NCI-H526 treated with DMSO at 0.1 percent for 48 hours (cell line): ENCODE measurements at places on chromosomes 6 and 20.

- DNase-seq, result no peak
Measured at GRCh38 chr6:43952746-43953145, 174.5 kb downstream of the MRPL14 start.

GRCh38 chr6:38080889-38081288, 261.4 kb downstream of the ZFAND3 start:
- no peak for DNase-seq

DNA sequence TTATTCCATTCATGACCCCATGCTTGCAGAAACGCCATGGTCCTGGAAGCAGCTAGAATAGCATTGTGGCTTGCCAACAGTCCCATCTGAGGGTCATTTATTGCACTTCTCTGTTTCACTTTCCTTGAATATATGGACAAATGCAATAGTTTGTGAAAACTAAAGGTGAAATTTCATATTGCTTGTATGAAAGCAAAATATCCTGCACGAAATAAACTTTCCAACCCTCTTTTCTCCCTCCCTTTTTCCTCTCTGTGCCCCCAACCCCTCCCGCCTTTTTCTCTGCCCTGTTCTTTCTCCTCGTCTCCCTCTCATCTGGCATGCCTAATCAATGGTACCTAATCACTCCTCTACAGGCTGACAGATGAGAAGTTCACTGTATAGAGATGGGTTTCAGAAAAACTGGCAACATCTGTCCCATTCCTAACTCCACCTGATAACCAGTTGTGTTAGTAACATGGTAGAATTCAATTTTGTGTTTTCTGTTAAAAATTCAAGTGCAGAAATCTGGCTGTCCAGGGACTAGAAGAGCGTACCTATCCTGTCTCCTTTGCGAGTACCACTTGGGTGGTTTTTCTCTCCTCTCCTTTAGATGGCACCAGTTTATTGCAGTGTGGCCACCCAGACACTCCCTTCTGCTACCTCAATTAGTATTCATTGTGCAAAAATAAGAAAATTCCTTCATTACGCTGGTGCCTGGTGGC, 198.6 kb downstream of the FOXA2 start:
- DNase-seq, result peak; percentile 46

GRCh38 chr6:150835620-150836019, 29.9 kb upstream of the MTHFD1L start:
- no peak for DNase-seq

DNA sequence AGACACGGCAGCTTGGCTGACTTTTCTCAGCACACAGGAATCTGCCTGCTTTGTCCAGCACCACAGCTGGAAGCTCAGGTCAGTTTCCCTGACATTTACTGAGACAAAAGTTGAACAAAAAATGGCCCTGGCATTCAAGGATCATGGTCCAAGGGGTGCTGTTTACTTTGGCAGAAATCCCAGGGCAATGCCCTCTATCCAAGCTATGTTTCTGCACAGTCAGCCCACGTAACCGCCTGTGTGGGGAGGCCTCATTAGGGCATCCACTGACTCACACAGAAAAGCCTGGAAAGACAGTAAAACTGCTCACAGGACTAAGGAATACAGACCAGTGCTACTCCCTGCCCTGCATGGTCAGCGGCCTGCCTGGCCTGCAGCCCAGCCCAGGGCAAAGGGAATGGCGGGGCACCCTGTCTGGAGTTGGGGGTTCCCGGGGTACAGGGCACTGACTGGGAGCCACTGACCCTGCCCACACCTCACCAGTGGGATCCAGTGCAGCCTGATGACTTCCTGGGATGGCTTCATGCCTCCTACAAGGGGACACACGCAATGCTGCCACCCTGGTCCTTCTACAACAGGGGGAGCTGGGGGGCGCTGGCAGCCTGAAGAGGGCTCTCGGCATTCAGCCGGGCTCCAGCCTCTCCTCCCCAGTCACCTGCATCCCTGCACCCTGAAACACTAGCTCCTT, 77.1 kb downstream of the NINL start:
- no peak for DNase-seq

- no peak for DNase-seq
Measured at GRCh38 chr6:35188886-35189285, 24.9 kb upstream of the SCUBE3 start.

DNA sequence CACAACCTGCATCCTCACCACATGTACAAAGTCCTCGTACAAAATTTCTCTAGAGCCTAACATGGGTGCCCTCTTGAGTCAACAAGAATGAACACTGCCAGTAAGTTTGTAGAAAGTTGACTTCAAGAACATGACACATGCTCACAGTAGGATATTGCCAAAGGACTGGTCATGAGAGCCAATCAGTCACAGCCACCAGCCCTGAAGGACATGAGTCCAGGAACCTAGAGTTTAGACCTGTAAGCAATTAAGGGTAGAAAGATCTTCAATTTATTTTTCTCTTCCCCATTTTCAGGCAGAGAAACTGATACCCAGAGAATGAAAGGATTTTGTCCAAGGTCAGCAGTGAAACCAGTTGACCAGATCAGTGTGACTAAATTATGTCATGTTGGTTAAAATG, 96.1 kb downstream of the MAFB start:
- no peak for DNase-seq

DNA sequence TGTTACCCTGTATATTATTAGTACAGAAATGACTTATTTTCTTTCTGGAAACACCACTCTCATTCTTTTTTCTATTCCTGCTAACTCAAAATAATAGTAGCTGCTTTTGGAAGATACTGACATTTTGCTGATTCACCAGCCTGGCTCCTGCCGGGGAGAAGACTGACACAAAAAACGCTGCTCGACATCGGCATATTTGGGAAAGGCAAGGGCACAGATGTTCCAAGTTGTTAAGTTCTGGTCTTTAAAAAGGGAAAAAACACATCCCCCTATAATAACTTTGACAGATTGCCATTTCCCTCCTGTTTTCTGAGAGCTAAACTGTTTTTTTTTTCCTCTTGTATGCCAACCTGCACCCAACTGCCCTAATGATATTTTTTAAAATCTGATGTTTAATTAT, 55.4 kb downstream of the CTNNBL1 start:
- DNase-seq, result no peak

DNA sequence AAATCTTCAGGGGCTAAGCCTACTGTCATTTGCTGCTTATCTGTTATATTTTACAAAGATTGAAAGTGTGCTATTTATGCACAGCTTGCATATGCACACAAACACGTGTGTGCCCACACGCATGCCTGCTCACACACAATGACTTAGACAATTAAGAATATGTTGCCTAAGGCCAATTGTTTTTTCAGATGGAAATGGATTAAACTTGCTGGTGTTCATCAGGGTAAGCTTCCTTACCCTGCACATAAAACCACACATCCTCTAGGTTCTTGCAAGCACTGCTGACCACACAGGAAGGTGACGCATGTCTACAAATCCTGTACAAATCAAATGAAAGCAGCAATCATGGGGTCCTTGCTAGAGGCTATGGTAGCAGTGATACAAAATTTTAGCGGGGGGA, 58.4 kb downstream of the GJA10 start:
- no peak for DNase-seq

DNA sequence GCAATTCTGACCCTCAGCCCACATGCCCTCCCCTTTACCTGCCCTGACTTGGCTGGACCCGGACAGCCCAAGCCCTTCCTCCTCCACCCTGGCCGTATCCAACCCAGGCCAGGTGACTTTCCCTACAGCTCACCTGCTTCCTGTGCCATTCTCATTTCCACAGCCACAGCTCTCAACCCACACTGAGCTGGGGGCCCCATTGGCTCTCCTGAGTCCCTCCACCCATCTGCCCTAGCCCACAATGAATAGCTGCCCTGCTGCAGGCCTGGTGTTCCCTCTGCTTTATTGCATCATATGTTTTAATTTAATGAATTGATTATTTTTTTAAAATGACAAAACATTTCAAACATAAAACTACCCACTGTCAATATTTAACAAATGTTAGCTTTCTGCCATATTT, 118.5 kb upstream of the BACH2 start:
- no peak for DNase-seq
